ENCODE measurements at places on chromosomes 3 and 15. TPM values are rescaled to one million over a fixed set of nuclear protein-coding genes. Genes with fewer than 3 reads are reported as not detected.

DNA sequence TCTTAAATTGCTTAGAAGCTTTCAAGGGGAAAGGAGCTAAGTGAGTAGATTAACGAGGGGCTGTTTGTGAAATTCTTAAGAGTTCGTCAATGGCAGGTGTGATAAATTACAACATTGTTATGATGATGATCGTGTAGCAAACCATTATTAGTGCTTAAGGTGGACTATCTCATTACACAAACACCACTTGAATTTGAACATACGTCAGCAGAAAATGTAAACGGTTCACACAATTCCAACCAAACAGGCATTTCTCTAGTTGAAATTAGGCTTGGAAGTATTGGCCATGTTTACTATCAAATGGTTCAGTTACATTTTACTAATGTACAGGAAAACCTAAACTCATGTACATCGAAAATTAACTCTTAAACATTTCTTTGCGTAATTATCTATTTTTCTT is 102.8 kb downstream of the PYDC2 start:
- DNase-seq = no peak

- DNase-seq = peak; percentile 81
Observed at GRCh38 chr15:65101411-65101890, 13.5 kb downstream of the UBAP1L start.

DNA sequence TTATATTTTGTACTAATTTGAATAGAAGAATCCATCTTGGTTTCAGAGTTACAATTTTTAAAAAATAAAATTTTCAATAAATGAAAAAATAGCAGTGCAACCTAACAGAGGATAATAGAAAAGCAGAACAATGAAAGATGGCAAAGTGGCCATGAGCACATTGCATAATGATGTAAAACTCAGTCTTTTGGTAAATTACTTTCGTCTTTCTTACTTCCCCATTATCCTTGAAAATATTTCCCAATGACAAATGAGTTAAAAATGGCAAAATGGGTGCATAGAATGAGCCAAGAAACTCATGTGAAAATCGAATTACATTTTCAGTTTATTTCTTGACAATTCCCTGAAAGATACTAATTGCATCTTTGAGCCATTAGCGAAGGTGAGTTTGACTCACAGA is 236.4 kb downstream of the CDIN1 start:
- no peak for DNase-seq

DNA sequence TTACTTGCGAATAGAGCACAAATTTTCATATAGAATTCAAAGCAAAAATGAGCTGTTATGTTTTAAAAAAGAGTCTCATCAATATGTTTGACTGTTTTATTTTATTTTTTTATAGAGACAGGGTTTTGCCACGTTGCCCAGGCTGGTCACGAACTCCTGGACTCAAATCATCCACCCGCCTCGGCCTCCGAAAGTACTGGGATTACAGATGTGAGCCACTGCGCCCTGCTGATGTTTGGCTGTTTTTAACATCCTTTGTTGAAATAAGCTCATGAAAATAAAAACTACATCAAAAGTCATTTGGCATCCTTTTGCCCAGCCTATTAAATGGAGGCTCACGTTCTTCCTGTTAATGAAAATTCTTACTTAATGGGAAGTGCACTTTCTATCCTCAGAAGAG is 154.7 kb downstream of the ATP10A start:
- DNase-seq = no peak

- no peak for DNase-seq
Observed at GRCh38 chr15:77563623-77564156, 69.0 kb downstream of the LINGO1 start.

- no peak for DNase-seq
Observed at GRCh38 chr15:49697121-49697520, 76.3 kb downstream of the DTWD1 start.

DNA sequence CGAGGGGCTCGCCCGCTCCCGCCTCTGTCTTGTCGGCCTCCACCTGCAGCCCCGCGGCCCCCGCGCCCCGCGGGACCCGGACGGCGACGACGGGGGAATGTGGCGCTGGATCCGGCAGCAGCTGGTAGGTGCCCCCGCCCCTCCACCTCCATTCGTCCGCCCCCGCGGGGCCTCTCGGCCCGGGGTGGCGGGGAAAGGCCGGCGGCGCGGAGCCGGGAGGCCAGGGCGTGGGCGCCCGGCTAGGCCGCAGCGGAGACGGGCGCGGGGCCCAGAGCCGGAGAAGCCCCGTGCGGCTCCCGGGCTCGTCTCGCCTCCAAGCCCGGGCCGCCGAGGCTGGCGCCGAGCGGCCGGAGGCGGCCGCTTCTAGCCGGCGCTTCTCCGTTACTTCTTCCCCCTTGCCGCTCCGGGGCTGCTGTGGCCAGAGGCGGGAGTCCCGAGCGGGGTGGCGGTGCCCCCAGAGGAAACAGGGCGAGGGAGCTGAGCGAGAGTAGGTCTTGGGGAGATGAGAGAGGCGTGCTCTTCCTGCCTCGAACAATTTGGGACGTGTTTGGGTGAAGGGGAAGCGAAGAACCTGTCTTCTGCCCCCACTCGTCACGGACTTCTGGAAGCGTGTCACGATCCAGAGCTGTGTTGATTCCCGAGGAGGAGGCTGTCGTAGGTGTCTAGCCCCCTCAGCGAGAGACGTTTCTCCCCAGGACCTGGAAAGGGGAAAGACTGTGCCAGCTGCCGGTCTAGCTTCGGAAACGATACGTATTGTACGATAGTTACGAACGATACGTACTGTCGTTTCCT is 555 bp downstream of the ATP11B start:
- peak; percentile 72 for DNase-seq

DNA sequence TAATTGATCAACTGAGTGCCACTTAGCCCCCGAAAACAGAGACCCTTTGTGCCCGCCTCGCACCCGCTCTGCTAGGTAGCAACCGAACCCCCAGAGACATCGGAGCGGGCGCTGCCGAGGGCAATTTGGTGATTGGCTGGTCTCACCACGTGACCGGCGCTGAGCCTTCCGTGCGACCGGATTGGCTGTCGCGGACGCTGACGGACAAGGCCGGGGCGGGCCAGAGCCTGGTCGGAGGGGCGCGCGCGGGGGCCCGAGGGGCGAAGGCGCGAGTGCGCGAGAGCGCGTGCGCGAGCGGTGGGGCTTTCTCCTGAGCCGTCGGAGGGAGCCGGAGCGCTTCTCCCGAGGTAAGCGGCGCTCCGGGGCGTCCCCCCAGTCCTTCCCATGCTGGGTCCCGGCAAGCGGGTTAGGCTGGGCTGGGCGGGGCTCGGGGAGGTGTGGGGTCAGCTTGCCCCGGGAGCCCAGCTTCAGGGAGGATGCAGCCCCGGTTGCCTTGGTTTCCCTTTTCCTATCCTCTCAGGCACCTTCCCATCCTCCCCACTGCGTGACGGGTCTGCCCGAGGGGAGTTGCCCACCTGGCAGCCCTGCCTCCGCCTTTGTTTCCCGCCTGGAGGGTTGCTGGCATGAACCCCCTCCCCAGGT is at the start of gene TMEM108:
Gene TMEM108, plus strand, starts transcription at position 303 of the 642 bp plus-strand sequence.
- peak; percentile 83 for DNase-seq

GRCh38 chr15:56739964-56740640 is 6.8 kb upstream of the ZNF280D start:
- DNase-seq = no peak

DNA sequence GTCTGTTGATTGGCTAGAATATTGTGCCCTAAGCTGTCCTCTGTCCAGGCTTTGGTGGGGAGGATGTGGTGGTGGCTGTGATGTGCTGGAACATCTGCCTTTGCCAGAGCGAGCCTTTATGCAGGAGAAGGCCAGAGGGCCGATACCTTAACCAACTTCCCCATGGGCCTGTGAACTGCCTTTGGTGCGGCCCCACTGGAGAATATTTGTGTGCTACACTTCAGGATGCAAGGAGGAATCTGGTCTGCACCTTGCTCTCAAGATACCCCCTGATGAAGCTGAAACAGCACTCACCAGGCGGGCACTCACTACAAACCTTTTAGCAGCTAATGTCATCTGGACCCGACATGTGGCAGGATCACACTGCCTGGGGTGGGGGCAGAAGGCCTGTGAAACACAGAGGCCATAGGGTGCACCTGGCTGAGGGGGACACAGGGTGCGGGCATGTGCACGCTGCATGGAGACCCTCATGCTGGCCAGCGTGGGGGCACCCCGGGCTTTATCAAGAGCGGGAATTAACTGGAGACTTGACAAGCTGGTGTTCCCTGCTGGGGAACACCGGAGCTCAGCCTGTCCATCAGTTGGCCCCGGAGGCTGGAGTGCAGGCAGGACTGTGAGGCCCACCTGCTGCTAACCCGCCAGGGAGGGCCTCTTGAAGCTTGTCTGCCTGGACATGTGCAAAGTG is 16.4 kb downstream of the PRR23E start:
- peak; percentile 27 for DNase-seq

DNA sequence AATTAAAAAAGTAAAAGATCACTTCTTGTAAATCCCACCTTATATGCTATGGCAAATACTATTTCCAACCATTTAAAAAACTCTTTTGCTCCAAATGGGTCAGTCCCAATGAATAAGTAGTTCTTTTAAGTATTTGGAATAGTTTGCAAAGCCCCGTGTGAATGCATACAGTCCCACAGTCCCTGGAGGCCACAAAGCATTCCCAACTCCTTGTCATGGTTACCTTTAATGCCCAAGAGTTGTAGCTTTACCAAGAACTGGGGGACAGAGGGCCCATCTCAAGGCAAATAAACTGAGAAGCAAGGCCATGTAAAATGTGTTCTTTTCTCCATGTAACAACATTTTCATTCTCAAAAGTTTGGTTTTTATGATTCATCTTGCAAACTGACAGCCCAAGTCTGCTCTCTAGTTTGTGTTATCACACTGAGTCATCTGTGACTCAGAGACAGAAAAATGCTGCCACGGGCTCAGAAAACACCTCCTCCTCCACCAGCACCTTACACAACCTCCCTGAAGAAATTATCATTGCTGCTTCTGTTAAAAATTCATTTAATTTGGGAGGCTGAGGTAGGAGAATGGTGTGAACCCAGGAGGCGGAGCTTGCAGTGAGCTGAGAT is 336.2 kb downstream of the ERC2 start:
- DNase-seq = peak; percentile 9

DNA sequence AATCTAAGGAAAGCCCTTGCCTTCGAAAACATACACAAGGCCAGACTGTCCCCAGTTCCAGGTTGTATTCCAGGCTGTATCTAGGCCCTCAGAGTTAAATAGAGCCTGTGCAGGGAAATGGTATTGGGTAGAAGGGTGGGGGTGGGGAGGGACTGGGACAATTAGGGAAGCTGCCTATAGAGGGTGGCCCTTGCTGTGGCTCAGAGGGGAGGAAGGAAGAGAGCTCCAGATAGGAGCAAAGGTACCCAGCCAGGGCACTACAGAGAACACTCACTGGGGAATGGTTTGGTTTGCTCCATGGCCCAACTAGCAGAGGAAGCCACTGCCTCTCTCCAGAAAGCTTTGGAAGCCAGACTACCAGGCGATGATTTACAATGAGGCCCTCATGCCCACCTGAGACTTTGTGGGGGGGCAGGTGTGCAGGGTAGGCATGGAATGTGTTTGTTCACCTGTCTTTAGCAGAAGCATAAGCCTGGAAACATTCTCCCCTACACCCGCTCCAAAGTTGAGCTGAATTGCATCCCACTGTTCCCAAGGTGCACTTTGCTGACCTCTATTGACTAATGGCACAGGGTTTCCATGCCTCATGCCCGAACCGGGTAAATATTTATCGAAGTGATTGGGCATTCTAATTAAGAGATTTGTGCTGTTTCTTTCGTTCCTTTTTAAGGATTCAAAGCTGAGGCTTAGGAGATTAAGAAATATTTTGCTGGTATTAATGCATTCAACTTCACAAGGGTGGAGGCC is 6.3 kb upstream of the TLE3 start:
- no peak for DNase-seq

GRCh38 chr3:81437683-81438082 is 323.8 kb downstream of the GBE1 start:
- DNase-seq = no peak

DNA sequence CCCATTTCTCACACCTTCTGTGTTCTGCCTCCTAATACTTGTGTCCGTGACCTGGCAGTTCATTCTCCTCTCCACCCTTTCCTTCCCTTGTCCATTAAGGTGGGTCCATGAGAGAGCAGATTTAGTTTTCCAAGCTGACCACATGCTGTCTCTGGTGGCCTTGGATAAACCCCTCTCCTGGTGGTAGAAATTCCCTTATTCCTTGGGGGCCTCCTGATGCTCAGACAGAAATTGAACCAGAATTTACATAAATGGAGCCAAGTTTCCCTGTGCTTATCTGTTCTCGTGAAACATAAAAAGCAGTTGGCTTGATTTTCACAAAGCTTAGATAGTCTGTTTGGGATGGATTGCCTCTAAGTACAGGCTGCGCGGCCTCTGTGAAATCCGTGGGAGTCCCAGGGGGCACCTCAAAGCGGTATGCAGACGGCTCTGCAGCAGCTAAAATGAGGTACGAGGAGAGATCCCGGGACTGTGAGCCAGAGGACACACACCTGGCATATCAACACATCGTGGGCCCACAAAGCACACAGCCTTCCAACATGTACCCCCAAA is 101.0 kb upstream of the NMNAT3 start:
- no peak for DNase-seq

GRCh38 chr3:132730891-132731580 is 8.8 kb upstream of the NPHP3 start:
- DNase-seq = no peak

DNA sequence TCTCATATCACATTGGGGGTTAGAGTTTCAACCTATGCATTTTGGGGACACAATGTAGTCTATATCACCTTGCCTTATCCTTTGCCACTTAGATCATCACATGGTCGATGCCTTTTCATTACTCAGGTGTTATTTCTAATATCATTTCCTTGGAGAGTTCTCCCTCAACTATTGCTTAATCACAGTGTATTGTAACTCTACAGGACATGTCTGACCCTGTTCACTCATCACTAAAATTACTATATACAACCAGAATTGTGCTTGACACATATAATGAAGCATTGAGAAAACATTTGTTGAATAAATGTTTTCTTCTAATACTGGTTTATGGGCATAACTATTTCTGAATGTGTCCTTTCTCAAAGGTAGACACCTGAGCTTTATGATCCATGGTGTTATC is 207.4 kb downstream of the EPHA6 start:
- DNase-seq = no peak

DNA sequence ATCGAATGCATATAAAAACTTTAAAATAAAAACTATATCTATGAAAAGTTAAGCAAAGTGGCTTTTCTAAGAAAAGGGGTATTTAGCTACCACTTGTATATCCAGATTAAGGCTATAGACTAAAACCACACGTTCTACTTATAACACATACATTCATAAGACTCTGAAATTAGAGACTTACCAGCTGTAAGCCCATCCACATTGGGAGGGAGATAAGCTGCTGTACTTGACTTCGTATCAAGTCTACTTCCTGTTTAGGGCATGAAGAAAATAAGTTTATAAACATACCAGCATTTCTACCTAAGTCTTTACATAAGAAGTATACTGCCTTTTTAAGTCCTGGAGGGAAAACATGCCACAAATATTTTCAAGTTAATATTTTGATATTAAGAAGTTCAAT is 27.7 kb downstream of the AQR start:
- no peak for DNase-seq

PLCB2 gene
- 1.6 TPM for polyA plus RNA-seq

C2CD4B gene
- polyA plus RNA-seq = 8.6 TPM

XCR1 gene
- 0.07 TPM for polyA plus RNA-seq

BNC1 gene
- 0.04 TPM for polyA plus RNA-seq

DISP2 gene
- 0.79 TPM for polyA plus RNA-seq

GOLGA8H gene
- 0.17 TPM for polyA plus RNA-seq

TRAIP gene
- polyA plus RNA-seq = 4.6 TPM

TF gene
- polyA plus RNA-seq = 0.53 TPM
